ENCODE measurements at places on chromosomes 1 and 21. TPM values are rescaled to one million over a fixed set of nuclear protein-coding genes. Genes with fewer than 3 reads are reported as not detected.

DNA sequence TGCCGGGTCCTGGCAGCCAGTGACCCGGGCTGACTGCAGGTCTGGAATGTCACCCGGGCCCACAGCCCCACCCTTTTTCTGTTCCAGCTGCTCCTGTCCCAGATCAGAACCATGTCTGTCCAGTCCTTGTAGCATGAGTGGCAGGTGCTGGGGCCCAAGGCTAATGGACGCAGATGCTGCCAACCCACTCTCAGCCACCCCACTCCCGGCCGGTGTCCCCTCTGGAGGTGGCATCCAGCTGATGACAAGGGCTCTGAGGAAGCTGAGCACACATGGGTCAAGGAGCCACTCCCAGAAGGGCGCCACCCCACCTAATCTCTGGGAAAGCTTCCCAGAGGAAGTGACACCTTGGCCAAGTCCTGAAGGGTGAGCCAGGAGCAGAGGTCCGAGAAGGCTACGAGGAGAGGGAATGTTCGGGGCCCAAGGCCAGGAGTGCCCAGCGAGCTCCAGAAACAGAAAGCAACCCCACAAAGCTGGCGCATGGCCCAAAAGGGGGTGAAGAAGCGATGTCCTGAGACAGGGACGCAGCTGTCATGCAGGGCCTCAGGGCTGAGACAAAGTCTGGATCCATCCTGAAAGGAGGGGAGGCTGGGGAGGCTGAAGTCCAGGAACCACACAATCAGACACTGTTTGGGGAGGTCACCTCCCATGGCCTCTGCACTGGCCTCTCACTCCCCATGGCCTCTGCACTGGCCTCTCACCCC lies 39.5 kb downstream of the ACOT7 start:
- no peak for ATAC-seq

COL6A1 gene
- 1,231 TPM for total RNA-seq

KIF14 gene
- 0.13 TPM for total RNA-seq

LDLRAD1 gene
- total RNA-seq: not detected

CD1D gene
- 0.16 TPM for total RNA-seq

Measured in gastroesophageal sphincter (tissue), 4 donors.